ENCODE measurements at places on chromosomes 12 and 14.

- DNase-seq = no peak
Observed at GRCh38 chr14:104892531-104893434, 27.7 kb downstream of the CEP170B start.

DNA sequence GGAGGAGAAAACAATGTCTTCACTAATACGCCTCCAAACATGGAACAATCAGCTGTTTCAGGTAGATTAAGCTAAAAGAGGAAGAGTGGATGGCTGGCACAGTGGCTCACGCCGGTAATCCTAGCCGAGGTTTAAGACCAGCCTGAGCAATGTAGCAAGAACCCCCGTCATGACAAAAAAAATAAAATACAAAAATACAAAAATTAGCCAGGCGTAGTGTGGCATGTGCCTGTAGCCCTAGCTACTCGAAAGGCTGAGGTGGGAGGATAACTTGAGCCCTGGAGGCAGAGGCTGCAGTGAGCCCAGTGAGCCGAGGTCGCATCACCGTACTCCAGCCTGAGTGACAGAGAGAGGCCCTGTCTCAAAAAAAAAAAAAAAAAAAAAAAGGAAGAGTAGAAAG is 1.2 kb upstream of the MED13L start:
- DNase-seq = no peak

- no peak for DNase-seq
Observed at GRCh38 chr12:91912178-91912577, 233.5 kb downstream of the BTG1 start.

DNA sequence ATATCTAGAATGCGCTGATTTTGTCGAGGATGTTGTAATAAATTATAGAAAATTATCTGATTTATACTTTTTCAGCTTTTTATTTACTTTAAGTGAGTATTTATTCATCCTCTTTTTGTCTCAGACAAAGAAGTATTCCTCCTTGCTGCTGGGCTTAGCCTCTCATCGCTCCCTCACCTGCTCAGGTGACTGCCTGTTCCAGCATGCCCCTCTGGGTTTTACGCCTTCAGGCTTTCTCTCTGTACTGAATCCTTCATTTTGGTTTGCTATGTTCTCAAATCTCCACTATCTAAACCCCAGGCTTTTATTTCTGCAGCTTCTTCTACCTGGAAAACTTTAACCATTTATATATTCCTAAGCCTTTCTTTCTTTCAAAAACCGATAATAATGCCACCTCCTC is 1650.9 kb upstream of the SEL1L start:
- DNase-seq = no peak

DNA sequence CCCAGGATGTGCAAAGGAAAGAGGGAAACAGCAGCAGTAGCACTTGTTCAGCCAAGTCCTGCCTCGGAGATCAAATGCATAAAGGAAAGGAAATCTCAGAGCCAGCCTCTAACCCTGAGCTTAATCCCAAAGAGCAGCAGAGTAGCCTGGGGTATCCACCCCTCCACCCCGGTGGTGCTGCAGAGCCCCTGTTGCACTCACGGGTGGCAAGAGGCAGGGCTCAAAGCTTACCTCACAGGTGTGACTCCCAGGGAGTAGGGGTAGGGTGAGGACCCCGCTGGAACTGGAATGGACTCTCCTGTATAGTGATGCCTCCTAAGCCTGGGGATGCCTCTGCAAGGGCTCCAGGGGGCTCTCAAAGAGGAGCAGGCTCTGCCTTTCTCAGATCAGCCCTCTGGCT is 211.1 kb downstream of the CACNA1C start:
- DNase-seq = no peak

DNA sequence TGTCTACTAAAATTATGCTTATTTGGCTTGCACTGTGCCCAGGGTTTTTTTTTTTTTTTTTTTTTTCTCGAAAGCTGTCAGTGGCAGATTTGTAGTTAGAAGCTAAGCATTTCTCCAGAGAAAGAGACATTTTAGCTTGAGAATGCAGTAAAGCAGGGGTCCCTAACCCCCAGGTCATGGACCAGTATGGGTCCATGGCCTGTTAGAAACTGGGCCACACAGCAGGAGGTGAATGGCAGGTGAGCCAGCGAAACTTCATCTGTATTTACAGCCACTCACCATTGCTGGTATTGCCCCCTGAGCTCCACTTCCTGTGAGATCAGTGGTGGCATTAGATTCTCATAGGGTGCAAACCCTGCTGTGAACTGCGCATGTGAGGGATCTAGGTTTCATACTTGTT is 73.7 kb downstream of the TMTC2 start:
- no peak for DNase-seq

- no peak for DNase-seq
Observed at GRCh38 chr14:69987406-69988121, 108.3 kb downstream of the SMOC1 start.

DNA sequence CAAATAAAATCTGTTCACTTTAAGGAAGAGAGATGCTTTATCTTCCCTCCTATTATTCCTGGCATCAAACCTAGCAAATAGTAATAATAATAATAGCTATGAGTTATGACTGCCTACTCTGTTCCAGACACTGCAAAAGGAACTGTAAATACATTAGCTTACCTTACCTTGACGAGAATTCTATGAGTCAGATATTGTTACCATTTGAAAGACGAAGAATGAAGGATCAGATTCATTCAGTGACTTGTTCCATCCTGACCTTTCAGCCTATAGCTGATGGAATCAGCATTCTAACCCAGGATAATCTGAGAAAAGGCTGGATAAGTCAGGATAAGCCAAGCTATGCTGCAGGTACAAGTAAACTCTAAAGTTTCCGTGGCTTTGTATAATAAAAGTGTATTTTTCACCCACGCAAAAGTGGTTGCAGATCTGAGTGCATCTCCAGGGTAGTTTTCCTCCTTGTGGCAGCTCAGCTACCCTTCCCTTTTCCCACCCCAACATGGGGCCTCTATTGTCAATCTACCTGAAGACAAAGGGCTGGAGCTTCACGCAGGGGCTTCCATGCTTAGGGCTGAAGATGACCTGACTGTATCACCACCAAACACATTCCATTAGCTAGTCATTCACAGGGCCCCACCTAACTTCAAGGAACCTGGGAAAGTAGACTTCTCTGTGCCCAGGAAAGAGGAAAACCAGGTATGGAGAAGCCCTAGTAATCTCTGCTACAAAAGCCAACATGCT is 57.2 kb upstream of the CCND2 start:
- DNase-seq = no peak

DNA sequence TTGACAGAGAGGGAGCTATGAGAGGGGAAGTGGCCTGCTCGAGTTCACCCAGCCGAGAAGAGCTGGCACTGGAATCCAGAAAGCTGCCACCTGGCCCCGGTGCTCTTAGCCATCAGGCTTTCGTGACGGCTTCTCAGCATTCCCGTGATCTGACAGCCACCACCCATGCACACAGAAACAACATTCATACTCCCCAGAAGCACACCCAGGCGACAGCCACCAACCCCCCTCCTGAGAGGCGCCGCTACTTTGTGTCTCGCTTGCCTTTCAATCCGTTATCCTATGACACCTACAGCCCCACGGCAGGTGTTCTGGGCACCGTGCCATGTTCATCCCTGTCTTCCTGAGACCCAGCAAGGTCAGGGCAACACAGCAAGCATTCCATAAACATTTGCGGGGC is 31.4 kb downstream of the PSMC1 start:
- no peak for DNase-seq

DNA sequence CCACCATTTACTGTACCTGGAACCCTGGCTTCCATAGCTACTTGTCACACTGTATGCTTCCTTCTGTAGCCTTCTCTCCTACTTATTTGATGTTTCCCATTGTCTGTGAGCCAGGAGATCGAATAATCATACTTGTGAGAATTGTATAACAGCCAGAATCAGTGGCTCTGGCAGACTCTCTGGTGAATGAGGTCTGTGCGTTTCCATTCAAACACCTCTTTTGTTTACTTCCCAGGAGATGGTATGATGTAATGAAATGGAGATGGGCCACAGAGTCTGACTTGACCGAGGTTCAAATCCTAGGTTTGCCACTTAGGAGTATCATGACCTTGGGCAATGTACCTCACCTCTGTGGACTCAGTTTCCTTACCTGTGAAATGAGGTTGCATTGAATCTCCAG is 35.7 kb upstream of the CLMN start:
- no peak for DNase-seq

DNA sequence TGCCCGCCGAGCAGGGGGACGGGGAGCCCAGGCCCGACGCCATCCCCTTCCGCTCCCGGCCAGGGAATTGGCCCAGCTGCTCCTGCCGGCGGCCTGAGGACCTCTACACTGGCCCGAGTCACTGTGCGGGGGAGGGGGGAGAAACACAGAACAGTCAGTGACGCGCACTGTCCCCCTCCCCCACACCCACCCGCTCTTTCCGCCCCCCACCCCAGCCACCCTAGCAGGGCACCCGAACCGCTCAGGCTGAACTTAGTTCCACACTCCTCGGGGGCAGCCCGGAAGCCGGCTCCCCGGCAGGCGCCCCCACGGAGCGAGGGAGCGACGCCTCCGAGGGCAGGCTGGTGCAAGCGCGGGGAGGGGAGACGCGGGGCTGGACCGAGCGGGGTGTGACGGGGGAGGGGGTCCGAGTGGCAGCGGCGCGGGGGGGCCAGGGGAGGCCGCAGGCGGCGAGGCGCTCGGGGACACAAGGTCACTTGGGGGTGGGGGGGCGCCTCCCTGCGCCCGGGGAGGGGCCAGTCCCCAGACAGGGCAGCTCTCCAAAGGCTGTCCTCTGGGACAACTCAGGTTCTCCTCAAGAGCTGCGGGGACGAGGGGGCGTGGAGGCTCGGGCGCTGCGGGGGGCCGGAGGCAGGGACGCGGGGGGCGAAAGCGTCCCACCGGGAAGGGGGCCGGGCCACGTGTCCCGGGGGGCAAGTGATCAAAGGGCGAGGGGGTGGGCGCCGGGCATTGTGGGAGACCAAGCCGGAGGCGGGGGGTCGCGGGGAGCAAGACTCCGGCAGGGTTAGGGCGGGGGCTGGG is 648 bp downstream of the CHD4 start:
- DNase-seq = peak; percentile 75

All from HTR-8/SVneo (cell line).